Activated CD4-positive, alpha-beta T cell treated with anti-CD3 and anti-CD28 coated beads for 36 hours (primary cell): ENCODE measurements at places on chromosomes 12 and 14. TPM values are rescaled to one million over a fixed set of nuclear protein-coding genes. Genes with fewer than 3 reads are reported as not detected.
A peak's percentile ranks its signal among the peaks of the same experiment; 100 is the strongest.

- DNase-seq, result peak; percentile 16
Measured at GRCh38 chr14:51117593-51117992, 22.7 kb upstream of the TRIM9 start.

DNA sequence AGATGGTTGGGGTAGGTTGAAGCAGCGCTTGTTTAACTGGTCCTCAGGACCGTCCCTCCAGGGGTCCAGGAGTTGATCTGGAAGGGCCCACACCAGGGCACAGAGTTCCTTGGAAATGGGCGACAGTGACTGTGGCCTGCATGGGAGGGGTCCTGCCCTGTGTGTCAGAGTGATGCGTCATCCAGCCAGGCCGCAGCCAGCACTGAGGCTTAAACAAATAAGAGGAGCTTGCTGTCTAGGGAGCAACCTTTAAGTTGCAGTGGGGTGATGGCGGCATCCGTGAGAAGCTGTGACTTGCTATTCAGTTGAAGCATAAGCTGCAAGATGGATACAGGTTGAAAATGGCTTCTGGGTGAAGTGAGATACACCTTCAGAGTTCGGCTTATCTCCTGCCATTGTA is 20.2 kb downstream of the DCAF4 start:
- DNase-seq, result no peak

GRCh38 chr12:46450279-46450748 is 77.7 kb upstream of the SLC38A2 start:
- DNase-seq, result no peak

Gene TEX52
- 0.16 TPM for total RNA-seq

Gene CCDC88C
- 82.8 TPM for total RNA-seq

Gene TAS2R42
- total RNA-seq, result not detected

DNA sequence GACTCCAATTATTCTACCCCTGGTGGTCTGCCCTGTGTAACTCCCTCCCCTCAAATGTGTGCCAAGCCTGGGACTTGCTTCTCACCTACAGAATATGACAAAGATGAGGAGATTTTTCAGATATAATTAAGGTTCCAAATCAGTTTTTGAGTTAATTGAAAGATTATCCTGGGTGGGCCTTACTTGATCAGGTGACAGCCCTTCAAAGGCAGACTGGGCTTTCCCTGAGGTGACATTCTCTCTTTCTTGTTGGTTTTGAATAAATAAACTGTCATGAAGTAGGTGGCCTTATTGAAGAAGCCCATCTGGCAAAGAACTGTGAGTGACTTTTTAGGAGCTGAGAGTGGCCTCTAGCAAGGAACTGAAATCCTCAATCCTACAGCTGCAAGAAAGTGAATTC is 106.0 kb downstream of the BRMS1L start:
- DNase-seq, result no peak

DNA sequence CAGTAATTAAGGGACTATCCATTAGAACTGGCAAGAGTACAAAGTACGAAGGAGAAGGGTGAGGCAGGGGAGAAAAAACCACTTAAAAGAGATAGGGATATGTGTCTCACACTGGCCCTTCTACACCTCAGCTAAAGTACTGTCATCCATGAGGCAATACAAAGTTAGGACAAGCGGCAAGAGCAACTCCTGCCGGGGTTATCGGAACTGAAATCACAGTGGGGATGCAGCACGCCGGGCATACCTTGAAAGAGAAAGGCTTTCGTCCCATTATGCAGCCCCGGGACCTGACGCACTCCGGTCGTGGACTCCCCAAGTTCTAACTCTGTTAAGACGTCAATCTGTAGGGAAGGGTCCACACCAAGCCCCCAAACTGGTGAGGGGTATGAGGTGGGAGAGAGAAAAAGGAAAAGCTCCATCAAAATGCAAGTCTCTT is 1.1 kb downstream of the NELL2 start:
- peak; percentile 46 for DNase-seq

GRCh38 chr12:132114667-132115066 is 29.5 kb downstream of the DDX51 start:
- no peak for DNase-seq

GRCh38 chr12:54215989-54216796 is 27.4 kb upstream of the SMUG1 start:
- DNase-seq, result peak; percentile 75

DNA sequence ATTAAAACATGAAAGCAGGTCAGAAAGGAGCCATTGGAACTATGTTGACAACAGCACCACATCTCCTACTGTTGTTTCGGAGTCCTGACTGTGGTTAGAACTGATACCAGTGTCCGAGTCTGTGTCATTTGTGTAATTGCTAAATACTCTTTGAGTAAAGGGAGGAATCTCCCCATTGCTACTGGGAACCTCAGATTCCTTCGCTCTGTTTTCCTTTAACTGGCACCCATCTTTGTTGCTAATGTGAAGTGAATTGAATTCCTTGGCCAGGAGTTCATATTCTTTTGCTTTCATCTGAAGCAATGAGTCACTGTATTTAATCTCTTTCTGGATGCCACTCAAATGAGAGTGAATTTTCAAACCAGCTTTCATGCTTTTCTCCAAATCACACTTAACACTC is 31.5 kb downstream of the RASSF9 start:
- no peak for DNase-seq

Gene PIANP
- total RNA-seq, result 0.93 TPM

- DNase-seq, result no peak
Measured at GRCh38 chr14:101372894-101373620, 188.2 kb upstream of the DIO3 start.

DNA sequence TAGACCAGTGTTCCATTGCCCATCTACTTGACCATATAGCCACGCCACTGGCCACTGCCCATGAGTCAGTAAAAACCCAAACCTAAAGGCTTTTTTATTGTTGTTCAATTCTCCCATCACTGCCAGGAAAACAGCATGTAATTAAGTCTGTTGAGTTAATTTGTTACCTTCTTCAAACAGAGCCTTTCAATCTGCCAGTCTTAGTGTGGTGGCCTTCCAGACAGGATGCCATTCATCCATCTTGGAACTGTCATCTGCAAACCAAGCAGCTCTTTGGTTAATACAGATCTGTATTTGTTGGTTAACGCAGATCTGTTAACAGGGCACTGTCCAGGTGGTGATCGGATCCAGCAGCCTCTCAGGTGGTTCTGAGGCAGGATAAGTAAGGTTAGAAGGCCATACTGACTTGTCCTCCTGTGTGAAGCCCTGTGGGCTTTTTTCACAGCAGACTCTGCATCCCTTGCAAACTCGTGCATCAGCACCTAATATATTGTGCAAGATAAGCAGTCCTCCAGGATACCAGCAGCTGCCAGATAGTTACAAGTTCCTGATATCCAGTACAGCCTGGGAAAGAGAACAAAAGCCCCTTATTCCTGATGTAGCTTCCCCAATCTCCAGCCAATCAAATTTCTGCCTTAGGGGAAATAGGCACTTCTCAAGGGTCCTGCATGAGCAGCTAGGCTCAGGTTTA is 59.1 kb upstream of the DHRS4 start:
- no peak for DNase-seq

GRCh38 chr14:59020382-59020781 is 168.1 kb upstream of the DAAM1 start:
- peak; percentile 16 for DNase-seq

DNA sequence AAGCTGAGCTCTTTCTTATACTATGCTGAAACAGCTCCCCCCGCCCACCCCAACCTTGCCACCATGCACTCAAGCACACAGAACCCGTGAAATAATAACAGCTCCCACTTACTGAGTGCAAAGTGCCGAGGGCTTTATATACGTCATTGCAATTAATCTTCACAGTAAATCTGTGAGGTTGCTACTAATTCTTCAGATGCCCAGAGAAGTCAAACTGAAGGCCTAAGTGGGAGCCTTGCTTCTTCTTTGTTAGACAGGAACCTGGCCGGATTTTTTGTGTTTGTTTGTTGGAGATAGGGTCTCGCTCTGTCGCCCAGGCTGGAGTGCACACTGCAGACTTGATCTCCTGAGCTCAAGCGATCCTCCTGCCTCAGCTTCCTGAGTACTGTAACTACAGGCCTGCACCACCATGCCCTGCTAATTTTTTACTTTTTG is 34.0 kb downstream of the VCPKMT start:
- DNase-seq, result peak; percentile 74

GRCh38 chr12:52633383-52633782 is 15.0 kb upstream of the KRT73 start:
- DNase-seq, result no peak

DNA sequence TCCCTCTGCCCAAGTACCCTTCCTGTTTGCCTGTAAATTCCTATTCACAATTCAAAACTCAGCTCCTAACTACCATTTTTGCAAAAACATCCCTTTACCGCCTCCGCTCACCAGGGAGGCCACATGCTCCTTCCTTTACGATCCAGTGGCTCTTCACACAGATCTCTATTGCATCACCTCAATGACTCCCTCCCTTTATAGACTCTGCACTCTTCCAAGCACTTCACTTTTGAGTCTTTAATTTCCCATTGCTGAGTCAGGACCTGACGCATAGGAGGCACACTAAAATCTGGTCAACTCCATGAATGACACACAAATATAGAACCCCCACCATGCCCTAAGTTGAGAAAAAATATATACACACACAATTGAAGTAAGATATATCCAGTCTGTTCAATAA is 45.9 kb downstream of the PPP1R13B start:
- DNase-seq, result peak; percentile 9
